Fibroblast of skin of scalp (primary cell): ENCODE measurements at places on chromosomes 6 and 20.

- no peak for DNase-seq
Measured at GRCh38 chr6:37648465-37649330, 49.0 kb downstream of the MDGA1 start.

- peak; percentile 57 for DNase-seq
Measured at GRCh38 chr6:73394577-73395354, at the start of gene DDX43. DDX43 (plus strand) TSS chr6:73394828; CDS start chr6:73394906, 78 bp downstream.

DNA sequence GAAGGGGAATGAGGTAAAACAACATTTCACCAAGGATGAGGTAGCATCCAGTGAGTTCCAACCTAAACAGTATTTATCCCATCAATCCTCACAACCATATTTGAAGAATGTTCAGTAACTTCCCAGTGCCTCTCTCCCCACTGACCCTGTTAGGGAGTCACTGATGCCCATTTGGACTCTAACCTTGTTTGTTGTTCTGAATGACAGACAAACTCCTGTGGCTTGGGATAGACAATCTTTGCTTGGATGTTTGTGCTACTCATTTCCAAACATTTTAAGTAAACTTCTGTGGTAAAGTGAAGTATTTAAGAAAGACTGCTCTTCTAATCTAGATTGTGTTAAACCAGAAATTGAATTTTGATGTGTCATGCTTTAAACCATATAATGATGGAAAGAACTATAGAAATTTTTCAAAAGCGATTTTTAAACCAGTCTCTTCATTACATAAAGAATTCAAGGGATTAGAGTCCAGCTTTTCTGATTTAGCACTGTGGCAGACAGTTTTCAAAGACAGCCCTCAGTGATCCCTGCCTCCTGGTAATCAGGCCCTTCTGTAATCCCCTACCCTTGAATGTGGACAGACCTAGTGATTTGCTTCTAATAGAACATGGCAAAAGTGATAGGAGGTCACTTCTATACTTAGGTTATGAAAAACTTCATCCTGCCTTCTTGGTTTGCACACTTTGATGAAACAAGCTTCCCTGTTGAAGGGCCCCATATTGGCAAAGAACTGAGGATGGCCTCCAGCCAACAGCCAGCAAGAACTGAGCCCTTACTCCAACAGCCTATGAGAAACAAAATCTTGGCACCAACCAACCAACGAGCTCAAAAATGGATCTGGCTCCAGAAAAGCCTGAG, 191.6 kb downstream of the DST start:
- DNase-seq = peak; percentile 22

DNA sequence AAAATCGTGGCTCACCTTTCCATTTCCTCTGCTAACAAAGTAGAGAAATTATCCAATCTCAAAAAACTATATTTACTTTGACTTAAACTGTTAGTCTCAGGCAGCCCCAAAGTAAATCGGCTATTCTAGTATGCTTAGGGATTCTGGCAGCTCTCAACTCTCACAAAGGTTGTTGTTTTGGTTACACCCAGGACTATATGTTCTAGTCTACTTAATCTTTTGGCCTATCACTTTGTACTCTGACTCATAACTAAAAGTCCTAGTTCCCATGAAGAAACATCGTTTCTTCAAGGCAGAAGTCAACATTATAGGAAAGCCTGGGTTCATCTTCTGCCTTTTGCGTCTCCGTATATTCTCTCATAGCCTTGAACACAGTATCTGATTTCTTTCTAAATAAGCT, 42.3 kb downstream of the MYLK4 start:
- DNase-seq = no peak

GRCh38 chr20:1874450-1875182, 20.6 kb upstream of the SIRPA start:
- no peak for DNase-seq

DNA sequence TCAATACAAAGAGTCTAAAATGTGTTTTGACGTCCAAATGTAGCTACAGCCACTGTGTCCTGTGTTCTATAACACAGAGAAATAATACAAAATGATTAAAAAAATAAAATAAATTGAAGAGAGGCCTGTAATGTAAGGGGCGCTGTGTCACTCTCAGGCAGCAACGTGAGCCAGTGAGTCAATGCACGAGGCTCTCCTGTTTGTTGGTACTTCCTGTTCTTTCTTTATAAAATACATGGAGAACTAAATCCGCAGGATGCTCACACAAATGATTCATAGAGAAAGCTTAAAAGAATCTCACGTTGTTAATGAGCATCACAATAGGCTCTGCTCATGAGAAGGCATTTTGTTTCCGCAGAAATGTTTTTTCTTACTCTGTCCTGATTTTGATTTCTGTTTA, 635.0 kb upstream of the AGPAT4 start:
- no peak for DNase-seq

GRCh38 chr20:45011108-45011526, 44.8 kb downstream of the STK4 start:
- DNase-seq = peak; percentile 73

DNA sequence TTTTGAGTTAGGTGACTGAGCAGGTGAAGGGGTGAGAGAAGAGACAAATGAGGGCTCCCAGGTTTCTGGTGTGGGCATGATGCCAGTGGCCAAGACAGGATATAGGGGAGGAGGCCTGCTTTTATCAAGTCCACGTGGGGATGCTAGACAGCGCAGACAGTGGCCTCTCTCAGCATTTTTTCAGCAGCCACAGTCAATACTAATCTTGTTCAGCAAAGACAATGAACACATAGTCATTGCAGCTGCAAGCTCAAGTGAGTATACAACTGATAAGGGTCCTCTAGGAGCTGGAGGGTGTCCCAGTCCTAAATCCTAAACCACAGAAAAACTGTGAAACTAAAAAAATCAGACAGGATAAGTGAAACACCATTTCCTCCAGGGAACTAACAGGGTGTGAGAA, 48.6 kb downstream of the UQCC1 start:
- DNase-seq = peak; percentile 21

GRCh38 chr6:156273065-156273711, 504.0 kb upstream of the ARID1B start:
- no peak for DNase-seq

- no peak for DNase-seq
Measured at GRCh38 chr6:89145091-89145955, 532 bp upstream of the PM20D2 start.

- DNase-seq = peak; percentile 70
Measured at GRCh38 chr6:53793318-53794136, 1.3 kb upstream of the LRRC1 start.

- peak; percentile 32 for DNase-seq
Measured at GRCh38 chr20:48795732-48796131, 32.1 kb downstream of the PREX1 start.

- DNase-seq = no peak
Measured at GRCh38 chr6:142706210-142706609, 238.8 kb downstream of the HIVEP2 start.

DNA sequence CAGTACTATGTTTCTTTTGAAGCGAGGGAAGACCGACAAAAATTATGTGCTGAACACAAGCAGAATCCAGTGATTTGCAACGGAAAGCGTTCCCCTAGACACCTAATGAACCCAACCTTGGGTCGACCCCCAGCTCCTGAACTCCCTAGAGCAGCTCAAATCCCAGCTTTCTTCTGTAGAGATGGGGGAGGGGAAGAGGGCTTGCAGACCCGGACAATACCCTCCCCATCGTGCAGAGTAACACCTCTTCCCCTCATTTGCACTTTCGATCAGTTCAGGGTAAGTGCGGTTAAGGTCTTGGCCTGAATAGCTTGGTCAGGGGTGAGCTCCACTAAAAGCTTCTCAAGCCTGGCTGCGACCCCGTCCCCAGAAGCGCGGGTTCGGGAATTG, 404 bp downstream of the CEP162 start:
- no peak for DNase-seq

GRCh38 chr6:151690768-151691562, 116.5 kb upstream of the ESR1 start:
- no peak for DNase-seq

DNA sequence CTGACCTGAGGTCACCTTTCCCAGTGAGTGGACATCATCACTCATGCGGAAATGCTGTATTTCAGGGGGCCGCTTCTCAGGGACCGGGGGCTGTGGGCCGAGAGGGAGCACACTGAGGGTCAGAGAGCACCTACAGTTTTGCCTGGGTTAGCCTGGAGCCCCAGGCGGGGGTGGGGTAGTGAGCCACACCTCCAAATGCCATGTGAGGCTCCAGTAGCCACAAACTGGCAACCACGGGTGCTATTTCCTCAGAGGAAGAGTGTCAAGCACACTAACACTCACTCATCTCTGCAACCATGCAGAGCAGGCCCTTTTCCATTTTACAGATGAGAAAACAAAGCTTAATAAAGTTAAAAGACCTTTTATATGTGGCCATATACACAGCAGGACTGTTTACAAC, 4.7 kb downstream of the EHMT2 start:
- no peak for DNase-seq
